Left lobe of liver (tissue), 2 donors: ENCODE measurements at places on chromosomes 11 and 22. TPM values are rescaled to one million over a fixed set of nuclear protein-coding genes. Genes with fewer than 3 reads are reported as not detected.

DNA sequence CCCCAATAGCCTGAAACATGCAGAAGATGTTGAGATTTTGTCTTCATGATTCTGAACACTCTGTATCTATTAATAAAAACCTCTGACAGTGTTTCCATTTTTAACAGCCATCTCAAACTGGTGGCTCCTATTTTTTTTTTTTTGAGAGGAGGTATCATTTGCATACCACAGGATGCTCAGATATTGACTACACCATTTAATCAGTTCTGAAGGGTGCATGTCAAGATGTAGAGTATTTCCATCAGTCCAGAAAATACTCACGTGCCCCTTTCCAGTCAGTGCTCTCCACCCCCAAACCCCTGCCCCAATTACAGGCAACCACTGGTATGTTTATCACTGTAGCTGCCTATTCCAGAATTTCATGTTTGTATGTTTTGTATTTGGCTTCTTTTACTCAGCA lies 85.3 kb upstream of the SORL1-AS1 start:
- DNase-seq: no peak

DNA sequence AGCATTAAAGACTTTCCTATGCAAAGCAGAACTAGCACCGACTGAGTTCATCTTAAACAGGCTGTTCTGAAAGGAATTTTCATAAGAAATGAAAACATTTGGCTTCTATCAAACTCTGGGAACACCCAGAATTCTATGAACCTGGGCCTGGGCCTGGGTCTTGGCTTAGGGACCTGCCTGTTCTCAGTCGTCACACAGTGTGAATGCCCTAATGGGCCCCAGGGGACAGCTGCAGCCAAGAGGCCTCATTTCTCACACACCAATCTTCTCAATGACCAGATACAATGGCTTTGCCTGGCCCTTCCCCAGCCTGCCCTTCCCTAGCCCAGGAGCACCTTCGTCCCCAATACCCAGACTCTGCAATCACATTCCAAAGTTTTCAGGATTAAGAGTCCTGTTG lies 234.9 kb upstream of the ARHGAP20 start:
- DNase-seq: no peak

The SMPD1 gene
- 62.0 TPM for total RNA-seq

The MS4A12 gene
- total RNA-seq: not detected
